DMS79 treated with DMSO at 0.1 percent for 48 hours (cell line): ENCODE measurements at places on chromosomes 11 and 22.
A peak's percentile ranks its signal among the peaks of the same experiment; 100 is the strongest.

DNA sequence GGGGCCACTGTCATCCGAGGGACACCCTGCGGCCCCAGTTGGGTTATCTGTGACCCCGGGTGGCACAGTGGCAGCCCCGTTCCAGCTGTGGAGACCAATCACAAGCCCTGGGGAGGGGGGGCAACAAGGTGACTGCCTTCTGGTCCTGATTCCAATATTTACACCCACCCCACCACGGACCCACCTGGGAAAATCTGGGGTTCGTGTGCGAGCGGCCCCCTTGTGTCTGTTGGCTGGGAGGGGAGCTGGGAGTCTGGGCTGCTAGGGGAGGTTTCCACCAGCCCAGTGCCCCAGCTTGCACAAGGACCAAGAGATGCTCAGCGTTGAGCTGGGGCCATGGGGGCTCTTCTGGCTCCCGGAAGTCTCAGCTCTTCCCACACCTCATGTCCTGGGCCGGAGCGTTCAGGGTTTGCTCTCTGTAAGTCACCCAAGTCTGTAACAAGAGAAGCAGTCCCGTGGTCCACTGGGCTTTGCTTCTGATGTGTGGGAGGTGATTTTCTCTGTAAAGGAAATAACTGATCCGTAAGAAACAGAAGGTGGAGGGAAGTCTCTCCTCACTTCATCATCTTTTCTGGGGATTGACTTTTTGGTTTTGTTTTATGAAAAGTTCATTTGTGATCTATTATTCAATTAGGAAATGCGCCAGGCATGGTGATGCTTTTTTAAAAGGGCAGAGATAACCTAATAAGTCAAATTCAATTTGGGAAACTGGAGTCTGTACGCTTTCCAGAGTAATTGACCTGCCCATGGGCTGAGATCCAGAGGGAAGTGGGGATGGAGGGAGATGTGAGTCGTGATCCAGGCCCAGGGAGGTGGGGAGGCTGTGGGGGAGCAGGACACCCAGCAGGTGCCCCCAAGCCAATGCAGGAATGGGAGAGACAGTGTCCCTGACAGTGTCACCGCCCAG is 22.4 kb upstream of the GAL start:
- no peak for DNase-seq

DNA sequence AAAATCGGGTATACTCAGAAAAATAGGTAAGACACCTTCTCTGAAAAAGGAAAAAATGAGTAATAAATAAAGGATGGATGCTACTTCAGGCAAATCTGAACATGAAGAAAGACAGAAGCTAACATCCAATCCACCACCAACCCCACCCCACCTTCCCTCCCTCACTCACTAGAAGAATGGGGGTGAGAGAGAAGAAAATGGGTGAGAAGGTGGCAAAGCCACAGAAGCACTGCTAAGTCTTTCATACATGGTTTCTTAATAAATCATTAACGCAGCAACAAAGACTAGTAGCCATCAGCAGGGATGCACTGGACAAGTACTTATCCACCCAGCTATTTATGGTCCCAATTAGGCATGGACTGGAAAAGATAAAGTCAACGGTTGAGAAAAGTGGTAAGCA is 5.9 kb downstream of the FHIP1B start:
- no peak for DNase-seq

DNA sequence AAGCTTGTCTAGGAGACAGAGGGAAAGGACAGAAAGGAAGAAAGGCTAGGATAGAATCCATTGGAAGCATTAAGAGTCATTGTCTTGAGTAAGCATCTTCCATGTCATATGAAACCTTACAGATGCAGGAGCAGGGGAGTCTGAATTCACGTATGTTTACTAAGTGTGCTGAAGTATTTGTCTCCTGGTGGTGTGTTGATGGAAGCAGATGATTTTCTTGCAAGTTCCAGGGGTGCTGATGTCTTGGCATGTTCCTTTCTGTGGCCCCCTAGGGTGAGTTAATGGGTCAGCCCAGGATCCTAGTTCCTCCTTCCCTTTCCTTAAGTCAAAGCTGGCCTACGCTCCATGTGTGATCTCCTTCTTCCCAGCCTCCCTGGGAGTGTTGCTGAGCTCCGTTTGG is 110.2 kb downstream of the TEAD1 start:
- DNase-seq = no peak

GRCh38 chr11:112977755-112978154 is 16.5 kb downstream of the NCAM1 start:
- no peak for DNase-seq

DNA sequence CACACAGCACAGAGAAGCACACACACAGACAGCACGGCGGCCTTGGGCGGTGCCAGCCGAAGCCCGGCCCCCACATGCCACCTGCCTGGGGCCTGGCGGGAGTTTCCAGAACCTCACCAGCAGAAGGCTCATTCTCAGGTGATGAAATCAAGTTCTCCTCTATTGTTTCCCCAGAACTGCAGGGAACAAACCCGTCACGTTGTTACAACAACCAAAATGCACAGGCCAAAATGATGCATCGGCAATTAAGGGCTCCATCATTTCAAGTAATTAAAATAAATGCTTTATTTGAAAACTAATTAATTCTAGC is 30.8 kb downstream of the GNB1L start:
- DNase-seq = no peak

DNA sequence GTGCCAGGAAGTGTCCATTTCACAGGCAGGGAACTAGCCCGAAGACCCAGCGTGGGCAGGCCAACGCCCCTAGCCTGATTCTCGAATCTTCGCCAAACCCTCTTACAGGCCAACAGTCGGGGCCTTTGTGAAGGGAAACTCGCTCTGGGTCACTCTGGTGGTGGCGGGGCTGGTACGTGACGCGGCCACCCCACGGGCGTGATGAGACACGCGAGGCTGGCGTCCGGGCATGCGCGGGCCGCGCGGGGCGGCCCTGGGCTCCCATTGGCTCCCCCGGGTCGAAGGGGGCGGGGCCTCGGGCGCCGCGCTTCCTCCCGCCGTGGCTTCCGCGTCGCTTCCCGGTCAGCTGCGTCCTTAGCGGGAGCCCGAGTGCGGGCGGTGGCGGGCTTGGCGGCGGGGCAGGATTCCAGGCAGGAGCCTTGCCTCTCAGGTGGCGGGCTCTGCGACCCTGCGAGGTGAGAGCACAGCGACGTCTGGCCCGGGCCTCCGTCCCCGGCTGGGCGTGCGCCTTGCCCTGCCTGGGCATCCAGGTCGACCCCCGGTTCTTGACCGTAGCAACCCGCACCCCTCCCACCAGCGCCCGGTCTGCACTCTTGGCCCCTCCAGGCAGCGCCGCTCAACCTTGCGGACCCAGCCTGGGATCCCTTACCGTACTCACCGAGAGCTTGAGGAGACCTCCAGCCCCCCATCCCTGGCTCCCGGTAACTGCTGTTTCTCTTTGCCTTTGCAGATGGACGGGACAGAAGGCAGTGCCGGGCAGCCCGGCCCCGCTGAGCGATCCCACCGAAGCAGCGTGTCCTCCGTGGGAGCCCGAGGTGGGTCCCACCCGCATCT is at the start of gene FRMD8:
TSS of gene FRMD8 (plus strand) at position 331 of the 834 bp plus-strand sequence. CDS start at position 731, 400 bp downstream.
- peak; percentile 61 for DNase-seq

- no peak for DNase-seq
Observed at GRCh38 chr11:41786087-41786486, 326.6 kb upstream of the LRRC4C start.

- peak; percentile 64 for DNase-seq
Observed at GRCh38 chr11:64358907-64359711, at the start of gene RPS6KA4. TSS of gene RPS6KA4 (plus strand) at chr11:64359162. CDS start at chr11:64359236, 74 bp downstream.

- DNase-seq = no peak
Observed at GRCh38 chr22:50357222-50357621, 14.1 kb downstream of the PPP6R2 start.

GRCh38 chr22:34763496-34763895 is 302.5 kb upstream of the ISX start:
- no peak for DNase-seq

DNA sequence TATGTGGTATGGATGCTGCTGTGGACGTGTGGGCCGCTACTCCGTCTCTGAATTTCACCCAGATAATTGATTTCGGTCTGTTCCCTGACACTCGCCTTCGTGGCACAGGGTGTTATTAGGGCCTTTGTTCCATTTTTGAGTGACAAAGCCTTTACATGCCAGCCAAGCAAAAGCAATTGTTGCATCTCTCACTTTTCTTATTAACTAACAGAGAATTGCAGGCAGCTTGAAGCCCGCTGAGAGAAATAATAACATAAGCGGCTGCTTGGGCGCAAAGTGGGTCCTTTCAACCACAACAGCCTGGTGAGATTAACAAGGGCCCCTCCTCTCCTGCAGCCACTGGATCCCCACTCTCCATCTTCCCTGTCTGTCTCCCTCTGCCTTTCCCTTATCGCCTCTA is 449.4 kb downstream of the NTM start:
- no peak for DNase-seq

- DNase-seq = no peak
Observed at GRCh38 chr11:82049199-82049598, 684.5 kb downstream of the FAM181B start.

- no peak for DNase-seq
Observed at GRCh38 chr11:26992031-26992541, 1.8 kb upstream of the FIBIN start.

DNA sequence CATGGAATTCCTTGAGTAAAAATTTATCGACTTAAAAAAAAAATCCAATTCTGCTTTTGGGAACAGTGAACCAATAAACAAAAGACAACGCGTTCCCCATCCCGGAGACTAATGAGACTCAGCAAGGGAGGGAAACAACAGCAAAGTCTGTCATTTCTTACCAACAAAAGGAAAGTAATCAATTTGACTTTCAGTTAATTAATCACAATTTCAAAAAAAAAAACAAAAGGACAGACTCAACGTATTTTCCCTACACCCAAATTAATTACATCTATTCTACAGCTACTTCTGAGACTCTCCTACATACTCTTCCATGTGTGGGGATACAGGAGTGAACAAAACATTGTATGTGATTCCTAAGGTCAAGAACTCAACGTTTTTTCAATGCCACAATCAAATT is 1.9 kb downstream of the RDX start:
- DNase-seq = peak; percentile 55

GRCh38 chr11:2796508-2797113 is 89.0 kb downstream of the CDKN1C start:
- DNase-seq = no peak

DNA sequence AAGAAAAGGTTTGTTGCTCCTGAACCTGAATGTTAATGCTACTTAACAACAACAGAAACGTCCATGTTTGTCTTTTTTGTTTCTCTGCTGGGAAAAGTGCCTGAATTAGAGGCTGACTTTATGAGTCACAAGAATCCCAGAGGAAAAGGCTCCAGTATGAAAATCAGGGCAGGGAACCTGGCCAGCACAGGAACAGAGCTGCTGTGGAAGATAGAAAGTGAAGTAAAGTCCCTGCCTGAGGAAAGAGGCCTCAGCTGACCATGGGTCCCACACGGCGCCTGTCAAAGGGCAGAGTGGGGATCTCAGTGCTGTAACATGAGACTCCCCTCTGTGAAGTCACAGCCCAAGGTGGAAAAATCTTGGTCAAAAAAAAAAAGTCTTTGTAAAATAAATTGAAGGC is 632.3 kb upstream of the CCDC90B start:
- DNase-seq = no peak

DNA sequence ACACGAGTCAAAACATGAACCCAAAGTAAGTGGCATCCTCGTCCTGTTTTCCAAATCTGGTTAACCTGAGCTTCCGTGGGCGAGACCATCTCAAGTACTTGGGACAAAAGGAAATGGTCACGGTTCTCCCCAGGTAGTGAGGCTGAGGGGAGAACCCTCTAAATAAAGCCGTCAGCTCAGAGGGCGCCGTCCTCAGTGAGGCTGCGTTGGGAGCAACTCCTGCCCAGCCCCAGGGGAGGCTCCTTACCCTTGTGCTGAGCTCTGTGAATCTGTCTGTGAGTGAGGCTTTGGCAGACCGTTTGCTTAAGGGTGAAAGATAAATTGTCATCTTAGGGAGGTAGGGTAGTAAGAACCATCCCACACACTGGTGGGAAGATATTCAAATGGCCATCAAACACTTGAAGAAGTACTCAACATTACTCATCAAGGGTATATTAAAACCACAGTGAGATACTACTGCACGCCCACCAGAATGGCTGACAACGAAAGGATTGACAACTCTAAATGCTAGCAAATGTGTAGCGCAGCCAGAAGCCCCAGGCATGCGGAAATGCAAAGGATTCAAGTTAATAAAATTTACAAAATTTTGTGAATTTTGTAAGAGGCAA is 321.0 kb downstream of the TBC1D22A start:
- no peak for DNase-seq

- DNase-seq = no peak
Observed at GRCh38 chr22:45584121-45584570, 81.5 kb downstream of the FBLN1 start.

GRCh38 chr22:46057246-46058090 is 80.5 kb upstream of the WNT7B start:
- no peak for DNase-seq

DNA sequence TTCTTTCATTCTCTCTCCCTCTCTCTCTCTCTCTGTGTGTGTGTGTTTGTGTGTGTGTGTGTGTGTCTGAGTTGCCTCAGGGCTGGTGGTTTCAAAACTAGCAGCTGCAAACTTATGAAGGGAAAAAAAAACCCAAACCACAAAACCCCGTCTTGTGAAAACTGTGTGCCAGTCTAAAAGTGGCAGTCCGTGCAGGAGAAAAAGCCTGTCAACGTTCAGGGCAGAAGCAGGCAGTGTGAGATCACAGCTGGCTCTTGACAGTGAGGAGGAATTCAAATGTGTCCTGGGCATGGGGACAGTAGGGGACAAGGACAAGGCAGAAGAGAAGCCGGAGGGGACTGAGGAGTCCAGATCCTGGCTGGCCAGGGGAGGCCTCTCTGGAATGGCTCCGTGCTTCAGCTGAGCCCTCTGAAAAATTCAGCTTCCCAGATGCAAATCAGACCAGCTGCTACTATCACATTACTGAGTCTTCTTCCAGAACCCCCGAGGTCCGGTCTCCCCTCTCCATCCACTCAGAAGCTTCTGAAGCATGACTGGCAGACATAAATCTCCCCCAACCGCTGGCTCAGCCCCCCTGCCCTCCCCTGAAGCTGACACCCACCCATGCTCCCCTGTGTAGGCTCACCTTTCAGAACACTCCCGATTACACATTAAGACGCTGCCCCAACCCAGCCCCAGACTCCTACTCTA is 31.9 kb downstream of the FLI1 start:
- DNase-seq = peak; percentile 8

DNA sequence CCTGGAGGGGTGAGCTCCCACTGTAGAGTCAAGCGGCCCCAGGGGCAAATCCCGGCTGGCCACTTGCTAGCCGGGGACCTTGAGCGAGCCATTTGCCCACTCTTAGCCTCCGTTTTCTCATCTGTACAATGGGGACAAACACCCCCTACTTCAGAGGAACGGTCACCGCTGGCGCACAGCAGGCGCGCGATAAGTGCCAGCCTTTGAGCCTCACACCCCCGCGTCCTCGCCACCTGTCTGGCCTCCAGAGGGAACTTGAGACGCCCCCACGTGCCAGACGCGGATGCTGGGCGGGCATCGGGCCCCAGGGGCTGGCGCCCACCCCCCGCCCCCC is 72.6 kb upstream of the TCF20 start:
- no peak for DNase-seq

- no peak for DNase-seq
Observed at GRCh38 chr11:88363004-88363403, 25.5 kb upstream of the CTSC start.

- no peak for DNase-seq
Observed at GRCh38 chr22:48414651-48415050, 1413.0 kb downstream of the BRD1 start.
